Common myeloid progenitor, CD34-positive (primary cell): ENCODE measurements at places on chromosomes 1 and 21.

GRCh38 chr1:21322681-21323016 lies 32.4 kb upstream of the ECE1 start:
- no peak for DNase-seq

- DNase-seq = no peak
Observed at GRCh38 chr1:156001021-156001661, 19.6 kb downstream of the SSR2 start.

DNA sequence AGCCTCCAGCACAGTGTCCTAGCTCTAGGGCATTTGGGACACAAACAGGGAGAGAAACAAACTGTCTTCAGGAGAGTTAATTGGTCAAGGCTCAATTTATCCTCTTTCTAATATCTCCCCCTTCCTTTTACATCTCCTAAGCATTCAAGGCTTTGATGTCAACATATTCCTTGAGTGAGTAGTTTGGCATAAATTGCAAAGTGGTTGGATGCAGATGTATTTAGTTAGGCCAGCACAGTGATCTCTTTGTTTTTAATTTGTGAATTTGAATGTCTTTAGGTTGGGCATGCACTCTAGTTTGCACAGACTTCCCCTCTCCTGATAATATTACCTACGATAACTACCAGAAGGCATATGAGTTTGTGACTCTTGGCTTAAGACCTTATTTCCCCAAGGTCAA lies 12.5 kb upstream of the OLFML2B start:
- DNase-seq = no peak

DNA sequence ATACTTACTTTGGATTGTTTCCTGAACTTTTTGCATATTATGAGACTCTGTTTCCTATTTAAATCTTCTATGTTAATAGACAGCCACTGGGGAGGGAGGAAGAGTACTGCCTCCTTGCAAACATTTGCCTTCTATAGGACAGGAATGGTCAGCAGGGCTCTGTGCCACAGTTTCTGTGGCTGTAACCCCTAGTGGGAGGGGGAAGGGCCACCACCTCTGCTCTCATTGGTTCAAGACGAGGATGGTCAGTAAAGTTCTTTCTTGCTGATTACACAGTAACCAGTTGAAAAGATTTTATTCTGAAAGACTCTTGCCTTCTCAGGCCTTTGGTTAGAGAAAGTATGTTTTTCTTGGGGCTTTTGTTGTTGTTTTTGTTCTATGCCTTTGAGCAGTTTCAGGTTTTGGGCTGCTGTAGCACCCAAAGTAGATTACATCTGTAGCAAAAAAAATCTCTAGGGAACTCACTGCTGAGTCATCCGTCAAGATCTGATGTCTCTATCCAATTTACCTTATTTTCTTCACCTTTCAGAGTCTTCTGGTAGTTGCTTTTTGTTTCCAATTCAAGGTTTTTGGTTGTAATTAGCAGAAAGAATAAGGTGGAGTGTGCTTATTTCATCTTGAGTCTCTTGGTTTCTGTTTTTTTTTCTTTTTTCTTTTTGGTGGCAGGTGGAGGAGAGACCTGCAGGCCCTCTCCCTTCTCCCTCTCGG lies 23.1 kb downstream of the SLC35A3 start:
- no peak for DNase-seq

GRCh38 chr21:21605521-21605920 lies 607.3 kb downstream of the NCAM2 start:
- no peak for DNase-seq

DNA sequence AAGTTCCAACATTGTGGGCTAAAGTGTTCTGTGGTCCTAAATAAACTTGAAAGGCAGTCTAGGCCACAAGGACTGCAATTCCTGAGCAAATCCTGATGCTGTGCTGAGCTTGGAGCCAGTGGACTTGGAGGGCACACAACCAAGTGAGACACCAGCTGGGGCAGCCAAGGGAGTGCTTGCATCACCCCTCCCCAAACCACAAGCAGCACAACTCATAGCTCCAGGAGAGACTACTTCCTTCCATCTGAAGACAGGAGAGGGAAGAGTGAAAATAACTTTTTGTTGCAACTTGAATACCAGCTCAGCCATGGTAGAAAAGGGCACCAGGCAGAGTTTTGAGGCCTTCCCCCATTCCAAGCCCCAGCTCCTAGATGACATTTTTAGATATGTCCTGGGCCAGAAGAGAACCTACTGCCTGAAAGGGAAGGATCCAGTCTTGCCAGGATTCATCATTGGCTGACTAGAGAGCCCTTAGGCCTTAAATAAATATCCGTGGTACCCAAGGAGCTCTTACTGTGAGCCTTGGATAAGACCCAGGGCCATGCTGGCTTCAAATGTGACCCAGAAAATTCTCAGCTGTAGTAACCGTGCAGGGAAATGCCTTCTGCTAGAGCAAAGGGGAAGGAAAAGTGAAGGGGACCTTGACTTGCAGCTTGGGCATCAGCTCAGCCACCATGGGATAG lies 35.4 kb upstream of the LRRC8B start:
- peak; percentile 25 for DNase-seq

DNA sequence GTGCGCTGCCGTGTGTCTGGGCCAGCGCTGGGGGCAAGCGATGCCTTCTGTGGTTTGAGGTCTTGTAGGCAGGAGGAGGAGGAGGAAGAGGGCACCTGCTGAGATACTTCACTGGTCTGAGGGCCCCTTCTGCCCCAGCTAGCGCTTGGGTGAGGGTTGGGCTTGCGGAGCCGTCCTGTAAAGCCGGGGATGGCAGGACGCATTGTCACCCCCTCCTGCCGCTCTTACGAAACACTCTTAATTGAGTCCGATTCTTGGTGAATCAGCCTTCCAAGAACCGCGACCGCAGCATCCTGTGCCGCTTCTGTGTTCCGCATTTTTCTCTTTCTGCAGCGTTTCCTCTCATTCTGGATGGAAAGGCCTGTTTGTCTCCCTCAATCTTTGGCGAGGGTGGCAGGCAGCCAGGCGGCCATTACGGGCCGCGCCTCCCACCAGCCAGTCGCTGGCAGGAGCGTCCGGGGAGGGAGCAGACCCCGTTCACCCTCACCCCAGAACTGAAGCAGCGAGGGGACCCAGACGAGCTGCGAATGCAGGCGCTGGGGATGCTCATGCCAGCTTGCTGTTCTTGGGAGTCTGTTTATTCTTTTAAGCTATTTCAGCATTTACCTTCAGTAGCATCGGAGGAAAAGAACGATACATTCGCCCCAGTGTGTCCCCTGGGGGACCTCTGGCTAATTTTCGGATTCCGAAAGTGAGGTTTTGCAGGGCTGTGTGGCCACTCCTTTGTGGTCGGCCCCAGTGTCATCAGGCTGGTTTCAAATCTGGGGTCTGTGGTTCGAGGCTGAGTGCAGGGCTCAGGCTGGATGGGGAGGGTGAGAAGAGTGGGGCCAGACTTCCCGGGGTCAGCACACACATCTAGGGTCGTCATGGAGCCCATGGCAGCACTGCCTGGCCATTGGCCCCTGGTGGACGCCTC lies 62.7 kb downstream of the SKI start:
- peak; percentile 99 for DNase-seq

- no peak for DNase-seq
Observed at GRCh38 chr1:231442735-231443134, 20.6 kb upstream of the EGLN1 start.

DNA sequence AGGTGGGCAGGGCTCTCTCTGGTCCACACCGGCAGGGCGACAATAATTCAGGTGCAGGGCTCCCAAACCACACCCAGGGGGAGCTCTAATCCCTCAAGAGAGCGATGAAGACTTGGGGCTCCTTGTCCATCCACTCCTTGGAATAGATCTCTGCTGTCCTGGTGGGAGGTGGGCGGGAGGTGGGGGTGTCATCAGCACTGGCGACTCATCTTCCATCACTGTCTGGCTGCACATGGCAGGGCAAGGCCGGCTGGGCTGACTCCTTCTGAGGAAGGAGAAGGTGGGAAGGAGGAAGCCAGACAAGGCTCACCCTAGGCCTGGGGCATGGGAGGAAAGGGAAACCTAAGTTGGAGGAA lies 29.3 kb downstream of the TNNT2 start:
- DNase-seq = peak; percentile 64

DNA sequence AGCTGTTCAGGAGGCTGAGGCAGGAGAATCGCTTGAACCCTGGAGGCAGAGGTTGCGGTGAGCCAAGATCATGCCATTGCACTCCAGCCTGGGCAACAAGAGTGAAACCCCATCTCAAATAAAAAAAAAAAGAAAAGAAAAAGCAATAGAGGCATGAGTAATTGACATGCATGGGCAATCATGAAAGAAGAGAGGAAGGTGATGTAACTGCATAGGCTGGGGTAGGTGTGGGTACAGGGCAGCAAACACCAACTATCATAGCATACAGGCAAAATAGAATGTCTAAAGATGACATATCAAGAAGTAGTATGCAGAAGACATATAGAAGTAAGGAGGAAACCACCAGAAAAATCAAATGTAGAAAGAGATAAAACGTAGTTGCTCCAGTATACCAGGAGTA lies 19.0 kb upstream of the MGST3 start:
- DNase-seq = no peak
